Fibroblast of skin of scalp (primary cell): ENCODE measurements at places on chromosomes 12 and 14.

- DNase-seq = no peak
Observed at GRCh38 chr14:65304239-65304638, 108.3 kb upstream of the FUT8 start.

- no peak for DNase-seq
Observed at GRCh38 chr12:84201976-84202375, 710.6 kb downstream of the SLC6A15 start.

DNA sequence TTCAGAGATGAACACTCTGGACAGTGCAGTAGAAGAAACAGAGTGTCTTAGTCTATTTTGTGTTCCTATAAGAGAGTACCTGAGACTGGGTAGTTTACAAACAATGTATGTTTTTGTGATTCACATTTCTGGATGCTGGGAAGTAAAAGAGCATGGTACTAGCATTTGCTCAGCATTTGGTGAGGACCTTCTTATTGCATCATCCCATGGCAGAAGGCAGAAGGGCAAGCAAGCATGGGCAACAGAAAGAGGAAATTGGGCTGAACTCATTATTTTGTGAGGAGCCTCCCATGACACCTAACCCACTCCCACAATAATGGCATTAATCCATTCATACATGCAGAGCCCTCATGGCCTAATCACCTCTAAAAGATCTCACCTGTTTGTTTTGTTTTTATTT, 8.0 kb downstream of the ANKS1B start:
- no peak for DNase-seq

GRCh38 chr12:101927999-101928398, 50.6 kb downstream of the DRAM1 start:
- DNase-seq = no peak

GRCh38 chr14:61644834-61645233, 50.5 kb upstream of the HIF1A start:
- DNase-seq = peak; percentile 34
